GM12891 (cell line): ENCODE measurements at places on chromosomes 7 and 10.
A peak's percentile ranks its signal among the peaks of the same experiment; 100 is the strongest.

DNA sequence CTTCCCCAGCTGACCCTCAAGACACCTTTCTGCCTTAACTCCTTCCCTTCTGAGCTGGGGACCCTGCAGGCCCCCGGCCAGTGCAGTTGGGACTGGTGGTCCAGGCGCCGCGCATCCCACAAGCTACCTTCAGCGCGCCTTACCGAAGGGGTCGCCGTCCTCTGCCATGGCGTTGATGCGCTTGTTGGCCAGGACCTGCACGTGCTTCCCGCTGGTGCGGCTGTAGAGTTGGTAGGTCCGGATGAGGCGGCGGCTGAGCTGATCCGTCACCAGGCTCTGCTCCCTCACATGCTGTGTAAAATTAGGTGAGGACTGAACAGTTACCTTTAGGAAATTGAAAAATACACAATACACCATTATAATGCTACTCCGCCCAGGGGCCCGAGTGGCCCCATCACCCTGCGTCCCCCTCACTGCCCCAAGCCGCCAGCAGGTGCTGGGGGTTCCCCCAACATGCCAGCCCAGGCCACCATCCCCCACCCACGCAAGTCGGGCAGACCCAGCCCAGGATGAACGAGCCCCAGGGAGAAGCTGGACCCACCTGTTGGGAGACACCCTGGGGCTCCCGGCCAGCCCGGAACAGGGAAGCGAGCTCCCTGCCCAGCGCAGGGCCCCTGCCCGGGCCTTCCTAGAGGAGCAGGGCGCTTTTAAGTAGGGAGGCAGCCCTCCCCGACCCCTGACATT, 1.2 kb downstream of the FGF8 start:
- no peak for DNase-seq

- DNase-seq: no peak
These were observed 189.2 kb upstream of the MGMT start for GRCh38 chr10:129277841-129278240.

GRCh38 chr7:5350600-5351385, 68.0 kb downstream of the SLC29A4 start:
- DNase-seq: no peak

- DNase-seq: no peak
These were observed 45.1 kb downstream of the WIPI2 start for GRCh38 chr7:5234852-5235831.

GRCh38 chr10:119410361-119411116, 132.0 kb downstream of the RGS10 start:
- no peak for DNase-seq

DNA sequence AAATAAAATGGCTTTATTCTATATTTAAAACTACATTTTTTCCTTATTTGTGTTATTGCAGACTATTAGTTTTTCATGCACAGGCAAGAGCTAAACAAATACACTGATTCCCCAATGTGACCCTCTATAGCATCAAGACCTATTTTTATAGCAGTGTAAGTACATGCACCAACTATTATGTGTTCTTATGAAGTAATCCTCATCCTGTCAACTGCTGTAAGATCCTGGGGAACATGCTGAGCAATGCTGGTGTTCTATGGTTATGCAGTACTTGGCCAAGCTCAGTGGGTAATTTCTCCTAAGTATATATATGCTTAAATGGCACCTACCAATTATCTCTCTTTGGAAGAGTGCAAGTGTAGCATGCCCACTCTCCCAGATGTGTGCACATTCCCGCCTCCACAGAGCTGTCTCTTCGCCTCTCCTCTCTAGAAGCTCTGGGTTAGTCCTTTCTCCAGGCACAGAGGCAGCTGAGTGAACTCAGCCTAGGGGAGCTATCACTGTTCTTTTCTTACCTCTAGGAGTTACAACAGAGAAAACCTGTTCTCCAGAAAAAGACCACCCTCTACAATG, 428.8 kb downstream of the KCNMA1 start:
- DNase-seq: no peak

DNA sequence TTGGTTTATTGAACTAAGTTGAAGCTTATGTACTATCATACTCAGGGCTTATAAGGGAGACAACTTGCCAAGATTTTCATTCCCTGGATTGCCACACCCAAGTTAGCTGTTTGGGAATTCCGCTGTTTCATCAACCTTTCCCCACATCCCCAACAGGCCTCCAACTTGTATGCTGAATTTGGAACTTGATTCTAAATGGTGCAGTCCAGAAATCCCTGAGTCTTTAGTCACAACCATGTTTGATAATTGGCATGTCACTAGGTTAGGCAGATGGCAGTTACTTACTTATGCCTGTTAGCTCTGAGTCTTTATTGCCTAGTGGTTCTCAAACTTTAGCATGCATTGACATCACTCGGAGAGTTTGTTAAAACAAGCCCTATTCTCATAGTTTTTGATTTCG, 135.4 kb upstream of the PRPS1L1 start:
- no peak for DNase-seq

- no peak for DNase-seq
These were observed 50.8 kb upstream of the ABLIM1 start for GRCh38 chr10:114708717-114709335.

- DNase-seq: no peak
These were observed 22.2 kb upstream of the SH2D4B start for GRCh38 chr10:80515511-80515910.

DNA sequence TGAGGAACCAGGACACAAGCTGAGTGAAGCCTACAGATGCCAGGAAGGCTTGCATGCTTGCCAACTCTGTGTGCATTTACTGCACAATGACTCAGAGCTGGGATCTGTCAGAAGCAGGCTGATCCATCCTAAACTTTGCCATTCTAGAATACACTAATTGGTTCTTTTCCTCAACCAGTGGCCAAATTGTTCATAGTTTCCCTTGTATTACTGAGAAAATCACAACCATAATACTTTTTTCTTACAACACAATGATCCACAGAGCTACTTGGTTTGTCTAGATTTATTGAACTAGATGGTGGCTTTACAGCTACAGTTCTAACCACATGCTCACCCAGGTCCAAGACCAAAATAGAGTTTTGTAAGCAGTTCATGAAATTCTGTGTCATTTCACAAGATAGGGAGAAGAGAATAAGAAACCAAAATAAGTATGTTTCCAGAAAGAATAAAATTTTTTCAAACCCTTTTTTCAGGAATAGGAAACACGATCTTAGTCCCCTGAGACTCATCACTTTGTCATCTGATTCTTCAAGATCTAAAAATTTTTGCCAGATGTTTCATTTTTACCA, 21.0 kb upstream of the LRRC17 start:
- no peak for DNase-seq

GRCh38 chr7:52151559-52151958, 835.0 kb upstream of the COBL start:
- no peak for DNase-seq

- DNase-seq: peak; percentile 77
These were observed 4.4 kb upstream of the MAD1L1 start for GRCh38 chr7:2237109-2237602.

GRCh38 chr7:70646536-70647248, 485.3 kb upstream of the GALNT17 start:
- no peak for DNase-seq

DNA sequence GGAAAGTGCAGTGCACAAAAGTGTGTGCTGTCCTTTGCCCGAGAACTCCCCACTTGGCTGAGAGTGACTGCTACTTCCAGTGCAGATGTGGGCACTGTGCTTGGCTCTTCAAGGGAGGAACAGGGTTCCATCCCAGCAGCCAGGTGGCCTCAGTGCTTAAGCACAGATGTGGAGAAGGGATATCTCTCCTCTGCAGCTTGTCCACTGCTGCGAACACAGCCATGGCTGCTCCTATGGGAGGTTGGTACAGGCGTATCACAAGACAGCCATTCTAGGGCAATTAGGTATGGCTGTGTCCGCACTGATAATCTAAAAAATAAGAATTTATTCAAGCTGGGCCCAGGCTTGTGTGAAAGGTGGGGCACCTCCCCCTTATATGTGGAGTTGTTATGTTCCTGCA, 66.6 kb downstream of the GLCCI1 start:
- no peak for DNase-seq

DNA sequence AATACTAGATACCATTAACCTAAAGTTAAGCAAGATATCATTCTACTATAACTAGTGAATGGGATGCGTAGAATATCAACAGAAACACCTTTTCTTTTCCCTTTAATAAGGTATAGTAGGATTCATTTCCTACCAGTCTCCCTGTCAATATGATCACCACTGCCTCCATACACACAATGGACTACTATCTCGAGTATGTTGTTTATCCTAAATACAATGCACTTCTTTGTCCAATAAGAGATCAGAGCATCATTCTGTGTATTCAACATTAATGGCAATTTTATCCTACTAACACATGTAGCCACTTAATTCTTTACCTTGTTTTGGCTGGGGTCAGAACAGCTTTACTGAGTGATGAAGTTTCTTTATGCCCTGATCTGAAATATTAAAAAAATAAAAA, 276.3 kb downstream of the TFEC start:
- DNase-seq: no peak

GRCh38 chr10:130894471-130894870, 417.1 kb downstream of the TCERG1L start:
- no peak for DNase-seq

- peak; percentile 61 for DNase-seq
These were observed 364 bp downstream of the ZNF518A start for GRCh38 chr10:96130326-96130995.

DNA sequence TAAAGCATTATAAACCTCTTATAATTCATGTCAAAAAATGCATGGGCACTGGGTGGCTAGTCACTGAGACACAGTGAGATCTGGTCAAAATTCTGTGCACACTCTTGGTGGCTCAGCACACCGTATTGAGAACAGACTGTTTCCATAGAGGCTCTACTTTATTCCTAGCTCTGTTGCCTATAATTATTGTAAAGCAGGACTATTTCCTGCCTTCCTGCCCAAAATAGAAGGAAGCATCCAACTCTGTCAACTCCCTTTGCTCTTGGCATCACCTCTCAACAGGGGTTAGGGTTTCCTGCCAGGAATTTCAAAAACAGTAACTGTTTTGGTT, 45.1 kb downstream of the PTN start:
- no peak for DNase-seq

- DNase-seq: no peak
These were observed 33.2 kb downstream of the LAMB4 start for GRCh38 chr7:108096996-108097395.

GRCh38 chr7:16801111-16801542, 3.7 kb downstream of the AGR2 start:
- DNase-seq: peak; percentile 5

GRCh38 chr10:94027197-94027596, 33.5 kb downstream of the PLCE1 start:
- no peak for DNase-seq

GRCh38 chr10:86868353-86868752, 89.1 kb downstream of the MMRN2 start:
- DNase-seq: no peak

GRCh38 chr7:73727952-73728351, 8.5 kb upstream of the STX1A start:
- DNase-seq: no peak

GRCh38 chr7:26627891-26628341, 236.5 kb downstream of the SKAP2 start:
- no peak for DNase-seq

DNA sequence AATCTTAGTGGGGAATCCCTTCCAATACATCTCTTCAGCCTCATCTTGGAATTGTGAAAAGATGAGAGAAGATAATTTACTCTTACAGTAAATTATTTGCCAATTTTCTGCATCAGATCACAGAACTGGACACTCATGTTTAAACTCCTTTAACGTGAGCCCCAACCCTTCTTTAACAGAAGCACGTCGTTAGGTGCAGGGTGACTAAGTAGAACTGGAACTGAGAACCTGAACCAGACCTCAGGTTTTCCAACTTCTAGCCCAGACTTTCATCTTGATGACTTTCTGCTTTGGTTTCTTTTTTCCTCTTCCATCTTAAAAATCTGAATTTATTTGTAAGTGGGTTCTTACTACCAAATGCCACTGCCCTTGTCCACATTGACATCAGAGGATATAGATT, 57.2 kb upstream of the LYZL2 start:
- DNase-seq: no peak

DNA sequence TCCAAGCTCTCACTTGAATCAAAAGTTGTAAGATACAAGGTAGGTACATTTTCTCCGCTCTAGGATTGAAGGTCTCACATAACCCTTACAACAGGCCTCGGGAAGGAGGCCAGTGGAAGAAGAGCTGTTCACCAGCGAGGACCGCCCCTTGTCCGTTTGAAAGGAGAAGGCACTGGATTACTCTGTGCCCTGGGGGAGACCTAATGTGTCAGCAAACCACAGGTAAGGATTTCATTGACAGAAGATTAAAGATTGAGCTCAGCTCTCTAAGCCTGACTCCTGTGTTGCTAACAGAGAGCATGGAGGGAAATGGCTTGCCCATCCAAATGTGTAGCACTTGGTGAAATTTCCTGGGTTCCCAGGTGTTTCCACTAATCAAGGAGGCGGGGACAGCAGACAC, 81.2 kb downstream of the SLC16A9 start:
- no peak for DNase-seq

DNA sequence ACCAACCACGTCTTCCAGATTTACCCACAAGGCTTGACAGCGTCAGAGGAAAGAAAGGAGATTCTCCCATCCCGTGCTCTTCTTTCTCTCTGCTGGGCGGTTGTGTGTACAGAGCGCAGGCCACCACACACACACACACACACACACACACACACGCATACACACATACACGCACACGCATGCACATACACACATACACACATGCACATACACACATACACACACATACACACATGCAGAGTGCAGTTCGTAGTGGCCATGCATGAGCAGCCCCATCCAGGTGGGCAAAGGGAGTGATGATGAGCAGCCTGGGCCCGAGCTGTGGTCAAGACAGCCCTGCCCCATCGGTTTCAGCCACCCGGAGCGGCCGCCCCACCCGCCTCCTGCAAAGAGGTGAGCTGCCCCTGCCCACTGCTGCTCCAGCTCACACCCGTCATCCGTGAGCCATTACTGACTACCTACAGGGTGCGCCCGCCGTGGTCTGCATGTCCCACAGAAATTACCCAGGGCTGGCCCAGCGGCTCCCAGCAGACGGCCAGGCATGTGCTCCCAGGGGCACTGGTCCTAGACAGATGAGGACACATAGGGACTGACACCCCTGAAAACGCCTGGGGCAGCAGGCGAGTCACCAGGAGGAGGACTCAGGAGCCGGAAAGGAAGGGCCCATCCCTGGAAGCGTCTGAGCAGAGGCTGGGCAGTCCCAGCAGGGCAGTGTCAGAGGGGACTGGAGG, 69.6 kb downstream of the ASB13 start:
- no peak for DNase-seq

DNA sequence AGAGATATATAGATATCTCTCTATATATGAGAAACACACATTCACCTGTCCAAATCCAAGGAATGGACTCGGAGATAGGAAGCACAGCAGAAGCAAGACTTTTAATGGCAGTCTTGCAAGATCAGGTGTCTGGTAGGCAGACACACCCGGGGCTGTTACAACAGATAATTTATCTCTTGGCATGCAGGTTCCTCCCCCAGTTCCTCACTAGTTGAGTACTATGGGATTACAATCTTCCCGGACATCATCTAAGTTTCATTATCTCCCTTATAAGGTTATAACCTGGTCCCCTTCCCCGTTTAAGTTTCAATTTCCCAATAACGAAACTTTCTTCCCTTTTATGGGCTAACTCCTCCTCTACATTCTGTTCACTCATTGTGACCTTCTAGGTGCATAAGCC, 399.3 kb downstream of the PPP1R3A start:
- no peak for DNase-seq

GRCh38 chr10:17233286-17233991, 5.4 kb downstream of the VIM start:
- DNase-seq: no peak
